ENCODE measurements at places on chromosomes 7 and 10.

DNA sequence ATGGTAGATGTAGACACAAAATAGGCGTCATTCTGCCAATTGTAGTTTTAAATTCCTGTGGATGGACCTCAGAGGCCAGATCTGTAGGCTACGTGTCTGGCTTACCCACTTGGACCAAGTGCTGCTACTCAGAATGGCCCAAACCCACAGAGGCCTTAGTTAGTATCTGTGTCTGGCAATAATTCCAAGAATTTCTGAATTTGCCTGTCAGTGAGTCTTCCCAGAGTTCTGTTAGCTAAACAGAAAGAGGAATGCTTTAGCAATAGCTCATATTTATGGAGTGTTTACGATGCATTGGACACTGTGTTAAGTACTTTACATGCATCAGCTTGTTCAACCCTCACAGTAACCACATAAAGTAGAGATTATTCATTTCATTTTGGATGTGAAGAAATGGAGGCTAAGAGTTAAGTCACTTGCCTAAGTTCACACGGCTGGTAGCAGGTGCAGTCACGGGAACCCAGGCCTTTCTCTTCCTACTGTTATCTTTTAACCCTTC is 231.8 kb downstream of the PTEN start:
- no peak for DNase-seq

DNA sequence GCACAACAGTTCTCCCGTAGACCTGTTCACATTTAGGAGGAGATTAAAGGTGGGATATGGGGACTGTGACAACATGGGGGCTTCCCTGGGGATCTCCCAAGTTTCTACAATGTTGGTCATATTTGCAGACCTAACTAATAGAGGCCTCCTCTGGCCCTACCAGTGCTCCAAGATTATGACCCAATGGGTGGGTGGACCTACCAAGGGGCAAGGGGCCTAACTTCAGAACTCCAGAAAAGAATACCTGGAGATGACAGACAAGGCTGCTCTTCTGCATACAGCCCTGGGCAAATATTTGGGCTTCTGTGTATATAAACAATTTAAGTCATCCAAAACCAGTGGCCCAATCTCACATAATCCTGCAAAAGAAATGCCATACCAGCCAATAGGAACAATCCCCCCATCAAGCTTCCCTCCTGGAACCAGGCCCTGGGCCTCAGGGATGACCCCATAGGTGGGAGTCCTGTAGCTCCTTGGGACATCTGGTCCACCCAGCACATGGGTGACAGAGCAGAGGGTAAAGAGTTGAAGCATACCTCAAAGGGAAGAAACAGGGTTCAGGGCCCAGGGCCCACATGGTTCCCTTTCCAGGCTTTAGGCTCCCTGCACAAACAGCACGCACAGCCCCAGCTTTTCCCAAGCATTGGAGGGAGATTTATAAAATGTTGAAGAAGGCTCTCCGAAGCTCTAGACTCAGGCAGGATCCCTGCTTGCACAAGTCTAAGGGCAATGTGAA is 86.1 kb upstream of the CHST15 start:
- no peak for DNase-seq

DNA sequence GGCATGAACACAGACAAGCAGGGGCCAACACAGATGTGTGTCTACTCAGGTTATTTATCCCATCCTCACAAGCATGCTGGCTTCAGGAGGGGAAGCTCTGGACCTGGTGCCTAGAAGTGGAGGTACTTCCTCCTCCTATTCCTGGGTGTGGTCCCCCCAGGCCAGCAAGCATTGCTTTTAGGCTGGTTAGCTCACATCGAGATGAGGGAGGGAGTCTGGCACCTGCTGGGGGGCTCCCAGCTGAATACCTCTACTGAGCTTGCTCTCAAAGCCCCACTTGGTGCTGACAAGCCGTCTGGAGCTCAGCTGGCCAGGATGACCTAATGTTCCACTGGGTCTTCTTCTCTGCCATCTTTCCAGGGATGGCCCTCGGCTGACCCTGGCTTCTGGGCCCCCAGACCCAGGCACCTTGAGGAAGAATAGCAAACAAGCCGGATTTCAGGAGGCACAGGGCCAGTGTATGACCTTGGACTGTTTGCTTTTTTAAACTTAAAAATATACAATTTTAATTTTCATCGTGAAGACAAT is 26.8 kb downstream of the FAM241B start:
- DNase-seq, result no peak

- DNase-seq, result no peak
Observed at GRCh38 chr10:14330388-14331061, at the start of gene FRMD4A. Gene FRMD4A (minus strand): TSS chr10:14330924.

GRCh38 chr7:11294965-11295364 is 321.3 kb downstream of the PHF14 start:
- DNase-seq, result no peak

DNA sequence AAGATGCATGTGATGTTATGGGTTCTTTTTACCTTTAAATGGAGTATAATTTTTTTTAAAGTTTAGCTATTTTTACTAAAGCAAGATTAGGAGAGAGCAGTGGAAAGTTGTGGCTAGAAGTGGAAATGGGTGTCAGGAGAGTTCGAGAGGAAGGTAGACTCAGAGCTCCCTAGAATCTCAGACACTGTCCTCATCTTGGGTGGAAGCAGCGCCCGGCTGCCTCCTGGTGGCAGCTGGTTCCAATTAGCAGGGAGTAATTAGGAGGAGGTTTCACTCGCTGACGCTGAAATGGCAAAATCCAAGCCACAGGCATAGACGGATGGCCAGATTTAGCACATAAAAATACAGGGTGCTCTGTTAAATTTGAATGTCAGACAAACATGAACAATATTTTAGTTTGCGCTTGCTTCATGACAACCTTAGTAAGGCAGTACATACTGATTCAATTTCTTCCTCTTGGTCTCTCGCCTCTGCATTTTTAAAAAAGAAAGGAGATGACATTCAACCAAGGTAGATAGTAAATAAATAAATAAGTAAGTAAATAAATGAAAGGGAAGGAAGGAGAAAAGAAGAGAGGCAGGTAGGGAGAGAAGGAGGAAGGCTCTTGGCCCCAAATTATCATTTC is 58.5 kb downstream of the LGI1 start:
- DNase-seq, result peak; percentile 4

- no peak for DNase-seq
Observed at GRCh38 chr10:34181553-34182300, 633.4 kb downstream of the PARD3 start.

- DNase-seq, result no peak
Observed at GRCh38 chr7:94491410-94491809, 18.2 kb upstream of the CASD1 start.

- no peak for DNase-seq
Observed at GRCh38 chr7:70812511-70812910, 319.4 kb upstream of the GALNT17 start.

GRCh38 chr10:73576178-73576889 is 14.8 kb downstream of the USP54 start:
- DNase-seq, result no peak

- DNase-seq, result no peak
Observed at GRCh38 chr7:106201164-106201563, 83.6 kb downstream of the NAMPT start.

All from CD4-positive, alpha-beta T cell treated with Interleukin-4 for 4 hours (primary cell).